Putamen (tissue), 1 donor: ENCODE measurements at places on chromosomes 16 and 17.
A peak's percentile ranks its signal among the peaks of the same experiment; 100 is the strongest.

DNA sequence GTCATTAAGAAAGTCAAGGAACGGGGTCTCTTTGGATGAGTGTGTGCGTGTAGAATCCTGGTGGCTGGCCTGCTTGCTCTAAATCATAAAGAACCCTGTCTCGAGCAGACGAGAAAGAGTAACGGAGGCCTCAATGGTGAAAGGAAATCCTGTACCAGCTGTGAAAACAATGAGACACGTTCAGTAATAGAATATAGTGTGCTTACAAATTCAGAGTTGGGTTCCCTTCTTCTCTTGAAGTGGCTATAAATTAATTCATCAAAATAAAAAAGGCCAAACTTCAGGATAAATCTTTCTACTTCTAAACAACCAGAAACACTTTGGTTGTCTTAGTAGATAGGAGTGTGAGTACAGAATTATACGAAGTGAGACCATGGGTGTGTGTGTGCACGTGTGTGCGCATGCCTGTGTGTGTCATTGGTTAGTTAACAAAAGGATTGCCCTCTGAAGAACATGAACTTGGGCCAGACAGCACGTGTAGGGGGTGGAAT is 48.5 kb downstream of the WWOX start:
- DNase-seq = no peak

GRCh38 chr16:8026450-8026849 is 563.9 kb downstream of the TMEM114 start:
- no peak for DNase-seq

- DNase-seq = no peak
Measured at GRCh38 chr16:49111351-49111750, 170.3 kb downstream of the CBLN1 start.

DNA sequence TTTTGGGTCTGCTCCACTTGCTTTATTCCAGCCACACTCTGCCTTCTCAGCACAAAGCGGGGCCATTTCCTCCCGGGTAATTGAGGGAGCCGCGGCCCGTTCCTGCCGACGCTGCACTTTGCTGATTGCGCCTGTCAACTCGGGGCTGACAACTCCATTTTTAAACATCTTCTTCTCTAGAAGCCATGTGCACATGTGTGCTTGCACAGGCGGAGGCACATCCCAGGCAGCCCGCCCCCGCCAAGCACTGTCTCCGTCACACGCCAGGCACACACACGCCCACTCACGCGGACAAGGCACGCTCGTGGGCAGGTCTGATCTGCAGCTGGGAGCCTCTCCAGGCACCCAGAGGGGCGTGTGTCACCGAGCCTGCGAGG is 63.2 kb downstream of the ENGASE start:
- peak; percentile 82 for DNase-seq

DNA sequence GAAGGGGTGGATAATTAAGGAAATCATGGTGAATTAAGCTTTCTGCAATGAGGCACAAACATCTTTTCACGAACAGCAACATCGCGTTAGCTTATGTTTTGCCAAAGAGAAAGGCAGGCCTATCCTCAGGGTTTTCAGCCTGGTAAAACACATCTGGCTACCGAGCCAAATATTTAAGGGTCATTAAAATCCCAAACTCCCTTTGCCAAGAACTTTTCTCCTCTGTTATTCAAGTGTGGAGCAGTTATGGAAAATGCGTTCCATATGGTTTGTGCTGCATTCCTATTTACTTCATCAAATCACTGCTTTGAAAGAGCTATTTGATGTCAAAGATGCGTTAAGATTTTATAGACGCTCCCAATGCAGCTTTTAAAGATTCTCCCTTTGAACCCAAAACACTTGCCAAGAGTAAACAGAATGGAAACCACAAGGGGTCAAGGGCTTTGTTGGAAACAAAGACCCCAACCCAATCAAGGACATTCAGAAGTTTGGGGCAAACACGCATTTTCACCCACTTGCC is 308.3 kb upstream of the CDH5 start:
- DNase-seq = no peak

DNA sequence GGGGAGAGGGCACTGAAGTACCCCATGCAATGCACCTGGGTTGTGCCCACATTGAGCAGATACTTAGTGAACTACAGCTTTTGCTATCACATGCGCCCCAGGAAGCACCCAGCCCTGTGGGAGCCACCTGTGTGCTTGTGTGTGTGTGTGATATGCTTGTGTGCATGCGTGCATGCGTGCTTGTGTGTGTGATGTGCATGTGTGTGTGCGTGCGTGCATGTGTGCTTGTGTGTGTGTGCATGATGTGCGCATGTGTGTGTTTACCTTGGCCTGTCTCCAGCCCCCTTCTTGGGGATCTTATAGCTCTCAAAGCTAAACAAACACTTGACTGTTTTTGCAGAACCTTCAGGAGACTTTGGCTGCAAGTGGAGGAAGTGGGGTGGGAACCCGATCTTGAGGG is 841 bp downstream of the C16orf89 start:
- no peak for DNase-seq
